ENCODE measurements at places on chromosomes 5 and 9. TPM values are rescaled to one million over a fixed set of nuclear protein-coding genes. Genes with fewer than 3 reads are reported as not detected.

Gene BTNL3
- total RNA-seq = not detected

- no peak for DNase-seq
Measured at GRCh38 chr5:54804521-54804920, 180.9 kb downstream of the ESM1 start.

GRCh38 chr9:615756-616155, 225.7 kb upstream of the DMRT1 start:
- no peak for DNase-seq

DNA sequence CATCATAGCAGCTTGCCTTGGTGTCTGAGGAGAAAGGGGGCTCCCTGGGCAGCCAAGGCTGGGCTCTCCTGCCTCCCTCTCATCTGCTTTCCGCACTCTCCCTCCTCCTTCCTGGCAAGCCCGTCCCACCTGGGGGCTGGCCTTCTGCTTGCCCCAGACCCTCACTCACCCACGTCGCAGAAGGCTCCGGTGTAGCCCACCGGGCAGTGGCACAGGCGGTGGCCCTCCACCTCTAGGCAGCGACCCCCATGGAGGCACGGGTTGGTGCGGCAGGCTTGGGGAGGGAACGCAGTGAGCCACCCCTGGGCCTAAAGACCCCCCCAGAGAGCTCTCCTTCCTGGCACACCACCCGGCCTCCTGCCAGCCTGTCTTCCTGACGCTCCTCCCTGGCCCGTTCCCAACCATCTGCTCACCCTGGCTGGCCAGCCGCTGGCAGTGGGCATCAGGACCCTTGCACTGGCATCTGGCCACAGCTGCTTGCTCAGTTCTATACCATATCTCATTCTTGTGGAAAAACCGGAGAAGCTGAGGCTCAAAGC, 4.2 kb upstream of the PFN3 start:
- DNase-seq = no peak

Gene CAVIN4
- total RNA-seq = 68.6 TPM

GRCh38 chr9:90458485-90458884, 184.1 kb downstream of the DIRAS2 start:
- DNase-seq = no peak

Data from psoas muscle (tissue), 8 donors.